HFFc6 (cell line): ENCODE measurements at places on chromosomes 11 and 22. TPM values are rescaled to one million over a fixed set of nuclear protein-coding genes. Genes with fewer than 3 reads are reported as not detected.

Gene CNGA4
- not detected in 3 replicates for total RNA-seq

Gene SLCO2B1
- not detected in 2 replicates for total RNA-seq

Gene BATF2
- total RNA-seq = 0.26 and 0.31 TPM in 2 replicates

Gene ABCC8
- total RNA-seq = not detected in 3 replicates

GRCh38 chr11:90822996-90823395, 600.1 kb upstream of the CHORDC1 start:
- no peak for DNase-seq
- H3K36me3 ChIP-seq = 0 out of 2 replicates have a peak, but pooled peaks cover 4% of the 10 kb centered on the region
- H3K27me3 ChIP-seq = no peaks in the 10 kb centered on the region
- H3K4me1 ChIP-seq = no peaks in the 10 kb centered on the region

GRCh38 chr11:7665473-7666291, 7.6 kb downstream of the CYB5R2 start:
- peak; percentile 65 for DNase-seq
- H3K4me3 ChIP-seq = no peak overlapping the region
- H3K27me3 ChIP-seq = no peaks in the 10 kb centered on the region; the same call in 1 of the 2 replicates
- H3K36me3 ChIP-seq = peaks cover 4% of the 10 kb centered on the region
- H3K27ac ChIP-seq = no peak overlapping the region
- no peaks in the 10 kb centered on the region for H3K4me1 ChIP-seq

- no peaks in the 10 kb centered on the region; the same call in 1 of the 2 replicates for H3K27me3 ChIP-seq
- no peak overlapping the region for H3K4me3 ChIP-seq
- DNase-seq = no peak
- peaks cover 30% of the 10 kb centered on the region for H3K4me1 ChIP-seq
Measured at GRCh38 chr11:88292171-88292843, 45.2 kb downstream of the CTSC start.

GRCh38 chr11:105224482-105225253, 85.1 kb upstream of the CARD18 start:
- DNase-seq = no peak
- H3K4me1 ChIP-seq = peaks cover 37% of the 10 kb centered on the region
- no peak overlapping the region for H3K4me3 ChIP-seq
- H3K27ac ChIP-seq = no peak overlapping the region
- H3K36me3 ChIP-seq = no peaks in the 10 kb centered on the region

DNA sequence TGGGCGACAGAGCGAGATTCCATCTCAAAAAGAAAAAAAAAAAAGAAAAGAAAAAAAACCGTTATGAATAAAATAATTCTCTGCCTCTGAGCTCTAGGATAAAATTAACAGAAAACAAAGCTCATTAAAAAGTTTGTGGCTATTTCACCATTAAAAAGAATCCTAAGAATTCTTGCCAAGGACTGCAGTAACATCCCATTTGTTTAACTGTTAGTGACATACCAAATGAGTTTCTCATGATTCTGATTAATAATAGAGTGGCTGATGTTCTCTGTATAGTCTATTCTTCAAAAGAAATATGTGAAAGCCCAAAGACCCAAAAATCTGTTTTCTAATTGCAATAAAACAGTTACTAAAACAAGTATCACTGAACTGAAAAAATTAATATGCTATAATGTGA, 19.7 kb downstream of the CLNS1A start:
- H3K4me3 ChIP-seq = peak overlapping the region; percentile 27; the same call in 1 of the 2 replicates
- no peaks in the 10 kb centered on the region for H3K27me3 ChIP-seq
- peak; percentile 59 for DNase-seq
- peaks cover 10% of the 10 kb centered on the region for H3K36me3 ChIP-seq
- peak overlapping the region; percentile 52 for H3K27ac ChIP-seq

DNA sequence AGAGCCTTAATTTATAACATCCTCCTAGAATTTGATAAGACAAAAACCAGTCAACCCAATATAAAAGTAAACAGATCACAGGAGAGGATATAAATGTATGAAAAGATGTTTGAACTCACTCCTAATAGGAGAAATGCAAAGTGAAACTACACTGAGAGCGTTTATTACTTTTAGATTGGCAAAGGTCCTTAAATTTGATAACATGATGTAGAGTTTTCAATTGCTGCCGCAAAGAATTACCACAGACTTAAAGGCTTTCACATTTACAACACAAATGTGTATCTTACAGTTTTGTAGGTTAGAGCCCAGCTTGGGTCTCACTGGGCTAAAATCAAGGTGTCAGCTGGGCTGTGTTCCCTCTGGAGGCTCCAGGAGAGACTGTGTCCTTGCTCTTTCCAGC, 9.1 kb upstream of the POU2AF2 start:
- H3K27ac ChIP-seq = no peak overlapping the region
- H3K36me3 ChIP-seq = no peaks in the 10 kb centered on the region
- peaks cover 7% of the 10 kb centered on the region; the same call in 1 of the 2 replicates for H3K4me1 ChIP-seq
- peaks cover 15% of the 10 kb centered on the region for H3K27me3 ChIP-seq
- peak overlapping the region; percentile 69 for H3K4me3 ChIP-seq

DNA sequence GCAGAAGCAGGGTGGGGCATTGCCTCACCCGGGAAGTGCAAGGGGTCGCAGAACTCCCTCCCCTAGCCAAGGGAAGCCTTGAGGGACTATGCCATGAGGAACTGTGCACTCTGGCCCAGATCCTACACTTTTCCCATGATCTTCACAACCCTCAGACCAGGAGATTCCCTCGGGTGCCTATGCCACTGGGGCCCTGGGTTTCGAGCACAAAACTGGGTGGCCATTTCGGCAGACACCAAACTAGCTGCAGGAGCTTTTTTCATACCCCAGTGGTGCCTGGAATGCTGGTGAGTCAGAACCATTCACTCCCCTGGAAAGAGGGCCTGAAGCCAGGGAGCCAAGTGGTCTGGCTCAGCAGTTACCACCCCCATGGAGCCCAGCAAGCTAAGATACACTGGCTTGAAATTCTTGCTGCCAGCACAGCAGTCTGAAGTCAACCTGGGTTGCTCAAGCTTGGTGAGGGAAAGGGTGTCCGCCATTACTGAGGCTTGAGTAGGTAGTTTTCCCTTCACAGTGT, 573.7 kb upstream of the ANO3 start:
- no peak overlapping the region for H3K4me3 ChIP-seq
- H3K4me1 ChIP-seq = no peaks in the 10 kb centered on the region
- peaks cover 6% of the 10 kb centered on the region; the same call in 1 of the 2 replicates for H3K36me3 ChIP-seq
- no peak for DNase-seq
- no peaks in the 10 kb centered on the region for H3K27me3 ChIP-seq
- no peak overlapping the region for H3K27ac ChIP-seq

GRCh38 chr11:342328-342727, 21.7 kb upstream of the IFITM3 start:
- no peaks in the 10 kb centered on the region for H3K36me3 ChIP-seq
- no peaks in the 10 kb centered on the region for H3K4me1 ChIP-seq
- no peak for DNase-seq
